ENCODE measurements at places on chromosomes 12 and 14.

GRCh38 chr12:102169922-102170621 lies 27.6 kb downstream of the PMCH start:
- no peak for DNase-seq

GRCh38 chr12:117212563-117213190 lies 22.4 kb upstream of the FBXO21 start:
- DNase-seq: peak; percentile 89

DNA sequence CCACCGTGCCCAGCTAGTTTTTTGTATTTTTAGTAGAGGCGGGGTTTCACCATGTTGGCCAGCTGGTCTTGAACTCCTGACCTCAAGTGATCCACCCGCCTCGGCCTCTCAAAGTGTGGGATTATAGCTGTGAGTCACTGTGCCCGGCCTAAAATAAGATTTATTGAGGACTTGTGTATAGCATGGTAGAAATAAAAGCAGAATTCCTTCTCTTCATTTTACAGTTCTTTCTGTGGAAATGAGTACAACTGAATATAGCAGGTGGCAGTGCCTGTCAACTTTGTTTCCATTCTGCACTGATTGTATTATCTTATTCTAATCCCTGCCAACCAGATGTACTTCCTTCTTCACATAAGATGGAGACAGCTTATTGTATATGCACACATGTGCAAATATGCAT lies 41.0 kb downstream of the DIP2B start:
- DNase-seq: no peak

GRCh38 chr12:50642761-50643160 lies 121.1 kb upstream of the ATF1 start:
- no peak for DNase-seq

DNA sequence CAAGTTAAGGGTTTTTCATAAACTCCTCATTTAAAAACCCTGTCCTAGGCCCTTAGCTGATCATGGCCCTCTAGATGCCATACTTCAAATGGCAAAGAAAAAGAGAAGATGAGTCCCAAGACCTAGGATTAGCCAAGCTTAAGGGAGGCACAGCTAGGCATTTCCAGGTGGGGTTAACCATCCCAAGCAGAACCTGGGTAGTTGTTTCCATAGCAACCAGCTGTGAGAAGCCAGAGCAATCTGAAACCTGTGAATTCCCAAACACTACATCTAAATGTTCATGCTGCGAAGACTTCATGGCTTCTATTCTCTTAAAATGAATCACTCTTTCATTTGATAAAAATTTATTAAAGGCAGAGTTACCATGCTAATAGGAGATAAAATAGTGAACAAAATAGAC lies 372.9 kb downstream of the C12orf50 start:
- DNase-seq: no peak

DNA sequence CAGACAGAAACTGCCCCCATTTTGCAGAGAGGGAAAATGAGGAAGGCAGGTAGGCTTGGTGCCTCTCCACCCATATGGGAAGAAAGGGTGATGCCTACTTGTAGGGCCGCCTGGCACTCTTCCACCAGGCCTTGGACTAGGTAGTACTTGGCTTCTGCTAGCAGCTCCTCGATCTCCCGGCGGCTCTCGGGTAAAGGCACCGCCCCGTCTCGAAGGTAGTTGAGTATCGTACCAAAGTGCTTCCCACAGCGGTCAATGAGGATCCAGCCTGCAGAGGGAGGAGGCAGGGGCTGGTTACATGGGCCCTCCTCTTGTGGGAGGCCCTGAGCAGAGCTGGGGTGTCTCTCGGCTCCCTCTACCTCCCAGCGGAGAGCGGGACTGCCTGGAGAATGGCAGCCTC lies 16.6 kb downstream of the KCTD10 start:
- no peak for DNase-seq

- no peak for DNase-seq
Measured at GRCh38 chr14:100694579-100695422, 31.9 kb upstream of the DLK1 start.

DNA sequence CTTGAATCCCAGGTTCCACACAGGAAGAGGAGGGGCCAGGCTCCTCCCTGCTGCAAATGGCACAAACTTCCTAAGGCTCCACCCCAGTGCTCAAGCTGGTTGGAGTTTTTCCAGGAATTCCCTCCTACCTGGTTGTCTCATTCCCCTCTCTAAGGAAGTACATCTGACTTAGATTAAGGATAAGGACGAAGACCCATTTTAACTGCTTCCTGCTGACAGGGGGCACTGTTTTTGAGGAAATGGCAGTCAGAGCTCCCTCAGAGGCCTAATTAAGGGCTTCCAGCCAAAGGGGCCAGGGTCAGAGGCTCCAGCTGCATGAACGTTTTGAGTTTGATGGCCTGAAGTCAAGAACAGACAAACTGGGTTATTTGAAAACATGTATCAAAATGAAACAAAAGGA lies 1084.7 kb downstream of the SLC6A15 start:
- DNase-seq: no peak

DNA sequence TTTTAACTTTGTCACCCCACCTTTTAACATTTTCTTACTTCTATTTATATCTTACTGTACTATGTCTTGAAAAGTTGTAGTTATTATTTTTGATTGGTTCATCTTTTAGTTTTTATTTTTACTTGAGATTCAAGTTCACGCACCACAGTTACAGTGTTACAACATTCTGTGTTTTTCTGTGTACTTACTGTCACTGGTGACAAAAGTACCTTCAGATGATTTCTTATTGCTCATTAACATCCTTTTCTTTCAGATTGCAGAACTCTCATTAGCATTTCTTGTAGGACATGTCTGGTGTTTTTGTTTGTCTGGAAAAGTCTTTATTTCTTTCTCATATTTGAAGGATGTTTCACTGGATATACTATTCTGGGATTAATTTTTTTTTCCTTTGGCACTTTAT lies 289.9 kb downstream of the BCAT1 start:
- DNase-seq: no peak

GRCh38 chr12:28217805-28218204 lies 27.5 kb downstream of the CCDC91 start:
- no peak for DNase-seq

- DNase-seq: no peak
Measured at GRCh38 chr12:54680374-54680773, 32.2 kb upstream of the DCD start.

- DNase-seq: no peak
Measured at GRCh38 chr12:94841177-94841576, 162.3 kb downstream of the NDUFA12 start.

DNA sequence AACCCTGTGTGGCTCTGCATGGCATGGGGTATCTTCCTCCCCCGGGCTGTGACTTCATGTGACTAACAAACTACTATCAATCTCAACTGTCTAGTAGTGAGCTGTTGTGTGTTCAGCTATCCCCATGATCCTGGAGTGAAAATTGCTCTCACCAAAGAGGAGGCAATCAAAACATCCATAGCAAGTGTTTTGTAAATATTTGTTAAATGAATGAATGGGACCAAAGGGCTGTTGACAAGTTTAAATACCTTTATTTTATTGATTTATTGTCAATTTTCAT lies 138.1 kb upstream of the CPM start:
- DNase-seq: no peak

DNA sequence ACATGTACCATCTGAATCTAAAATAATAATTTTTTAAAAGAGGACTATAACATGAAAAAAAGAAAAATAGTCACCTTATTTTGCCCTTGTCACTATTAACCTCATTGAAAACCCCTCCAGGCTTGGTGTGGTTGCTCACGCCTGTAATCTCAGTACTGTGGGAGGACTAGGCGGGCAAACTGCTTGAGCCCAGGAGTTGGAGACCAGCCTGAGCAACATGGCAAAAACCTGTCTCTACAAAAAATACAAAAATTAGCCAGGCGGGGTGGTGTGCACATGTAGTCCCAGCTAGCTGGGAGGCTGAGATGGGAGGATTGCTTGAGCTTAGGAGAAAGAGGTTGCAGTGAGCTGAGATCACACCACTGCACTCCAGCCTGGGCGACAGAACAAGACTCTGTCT lies 126.3 kb upstream of the KRAS start:
- no peak for DNase-seq
